ENCODE measurements at places on chromosomes 3 and 15.

DNA sequence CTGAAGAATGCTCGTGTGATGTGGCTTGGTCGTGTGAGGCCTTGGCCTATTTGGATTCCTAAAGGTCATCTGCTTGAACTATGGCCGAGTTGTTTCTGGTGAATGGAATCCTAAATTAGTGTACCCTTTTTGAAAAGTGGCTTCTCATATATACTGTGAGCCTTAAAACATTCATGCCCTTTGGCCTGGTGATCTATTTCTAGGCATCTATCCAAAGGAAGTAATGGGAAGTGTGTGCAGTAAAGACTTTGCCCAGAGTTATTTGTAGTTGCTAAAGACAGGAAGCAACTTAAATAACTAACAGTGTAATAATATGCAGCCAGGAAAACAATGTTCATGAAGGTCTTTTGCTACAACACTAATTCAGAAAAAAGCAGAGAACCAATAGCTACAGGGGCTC lies 3.0 kb downstream of the DGKG start:
- no peak for DNase-seq

DNA sequence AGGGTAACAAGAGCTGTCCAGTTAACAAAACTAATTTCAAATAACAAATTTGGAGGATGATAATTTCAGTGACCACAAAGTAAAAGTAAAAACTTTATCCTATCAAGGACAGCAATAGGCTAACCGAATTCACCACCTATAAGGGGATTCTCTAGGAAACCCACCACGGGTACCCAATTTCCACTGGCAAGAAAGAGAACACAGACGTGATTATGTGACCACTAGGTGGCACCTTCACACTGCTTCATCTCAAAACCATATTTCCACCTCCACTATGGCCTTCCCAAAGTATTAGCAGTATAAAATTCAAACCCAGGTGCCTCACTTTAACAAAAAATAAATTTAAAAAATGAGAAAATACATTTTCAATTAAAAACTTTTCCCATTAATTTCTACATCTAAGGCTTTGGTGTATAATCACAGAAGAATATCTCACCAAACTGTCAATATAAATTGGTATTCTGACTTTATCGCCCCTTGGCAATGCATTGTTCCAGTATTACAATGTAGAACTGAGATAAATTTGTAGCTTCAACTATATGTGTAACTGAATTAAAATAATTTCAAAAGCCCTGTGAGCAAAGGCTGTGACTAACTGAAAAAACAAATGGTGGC lies 96.5 kb downstream of the FSIP1 start:
- DNase-seq: no peak

- peak; percentile 62 for DNase-seq
These were observed 92.2 kb downstream of the LINGO1 start for GRCh38 chr15:77540312-77541060.

DNA sequence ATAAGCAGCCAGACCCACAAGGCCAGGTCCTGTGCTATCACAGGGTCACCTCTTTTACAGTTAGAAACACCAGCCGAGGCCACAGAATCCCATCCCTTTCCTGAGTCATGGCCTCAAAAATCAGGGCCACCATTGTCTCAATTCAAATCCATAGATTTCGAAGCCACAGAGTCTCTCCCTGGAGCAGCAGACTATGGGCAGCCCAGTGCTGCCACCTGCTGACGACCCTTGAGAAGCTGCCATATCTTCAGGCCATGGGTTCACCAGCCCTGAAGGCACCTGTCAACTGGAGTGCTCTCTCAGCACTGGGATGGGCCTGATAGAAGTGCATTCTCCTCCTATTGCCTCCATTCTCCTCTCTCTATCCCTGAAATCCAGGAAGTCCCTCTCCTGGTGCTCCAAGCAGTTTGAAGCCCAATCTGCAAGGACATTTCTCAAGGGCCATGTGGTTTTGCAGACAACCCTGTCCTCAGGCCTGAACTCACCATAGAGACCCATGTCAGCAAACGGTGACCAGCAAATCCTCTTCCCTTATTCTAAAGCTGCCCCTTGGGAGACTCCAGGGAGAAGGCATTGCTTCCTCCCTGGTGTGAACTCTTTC lies 39.6 kb downstream of the TGM4 start:
- DNase-seq: no peak

GRCh38 chr15:81311752-81312464 lies 12.0 kb downstream of the STARD5 start:
- no peak for DNase-seq

GRCh38 chr3:59085976-59086375 lies 36.2 kb upstream of the CFAP20DC start:
- no peak for DNase-seq

GRCh38 chr3:140816372-140817195 lies 125.1 kb upstream of the SLC25A36 start:
- no peak for DNase-seq

DNA sequence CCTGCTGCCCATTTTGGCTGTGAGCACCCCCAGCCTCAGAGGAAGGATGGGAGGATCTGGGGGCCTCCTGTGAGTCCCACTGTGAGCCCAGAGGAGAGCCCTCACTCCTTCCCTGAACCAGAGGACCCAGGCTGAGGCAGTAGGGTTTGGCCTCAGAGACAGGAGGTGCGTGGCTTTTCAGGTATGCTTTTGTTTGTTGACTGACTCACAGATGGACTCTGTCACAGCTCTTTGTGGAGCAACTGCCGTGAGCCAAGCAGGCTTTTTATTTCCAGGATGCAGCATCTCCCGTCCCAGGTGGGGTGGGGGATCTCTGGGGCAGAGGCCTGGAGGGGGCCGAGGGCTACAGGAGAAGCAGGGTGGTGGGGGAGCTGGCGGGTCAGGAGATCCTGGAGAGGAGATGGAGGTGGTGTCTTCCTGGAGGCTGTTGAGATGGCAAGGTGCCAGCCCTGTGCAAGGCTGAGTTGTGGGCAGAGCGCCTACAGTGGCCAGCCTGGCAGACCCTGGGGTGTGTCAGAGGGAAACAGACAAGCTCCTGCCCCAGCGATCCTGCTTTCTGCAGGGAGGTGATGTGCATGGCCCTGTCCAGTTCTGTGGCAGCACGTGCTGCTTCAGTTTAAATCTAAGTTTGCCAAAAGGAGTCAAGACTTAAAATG lies 24.0 kb downstream of the PLXNA1 start:
- DNase-seq: no peak

All from RWPE2 (cell line).